MCF 10A (cell line): ENCODE measurements at places on chromosomes 4 and X. TPM values are rescaled to one million over a fixed set of nuclear protein-coding genes. Genes with fewer than 3 reads are reported as not detected.
A peak's percentile ranks its signal among the peaks of the same experiment; 100 is the strongest.

- peak overlapping the region; percentile 67 for H3K4me3 ChIP-seq
- peak; percentile 17 for DNase-seq
- peaks cover 51% of the 10 kb centered on the region for H3K4me1 ChIP-seq
- H3K27me3 ChIP-seq: no peaks in the 10 kb centered on the region
- H3K36me3 ChIP-seq: peaks cover 20% of the 10 kb centered on the region
Measured at GRCh38 chr4:112279025-112279881, 6.5 kb downstream of the TIFA start.

GRCh38 chr4:83138946-83139345, 24.4 kb upstream of the PLAC8 start:
- no peaks in the 10 kb centered on the region for H3K4me1 ChIP-seq
- H3K27me3 ChIP-seq: no peaks in the 10 kb centered on the region
- no peaks in the 10 kb centered on the region for H3K36me3 ChIP-seq
- no peak overlapping the region for H3K4me3 ChIP-seq

The ERCC6L gene
- total RNA-seq: 1.0 and 1.8 TPM in 2 replicates

GRCh38 chr4:132065940-132066495, 1083.1 kb upstream of the PCDH10 start:
- no peak overlapping the region for H3K4me3 ChIP-seq
- H3K4me1 ChIP-seq: peaks cover 12% of the 10 kb centered on the region
- peak overlapping the region; percentile 15 for H3K27ac ChIP-seq
- peak; percentile 12 for DNase-seq

DNA sequence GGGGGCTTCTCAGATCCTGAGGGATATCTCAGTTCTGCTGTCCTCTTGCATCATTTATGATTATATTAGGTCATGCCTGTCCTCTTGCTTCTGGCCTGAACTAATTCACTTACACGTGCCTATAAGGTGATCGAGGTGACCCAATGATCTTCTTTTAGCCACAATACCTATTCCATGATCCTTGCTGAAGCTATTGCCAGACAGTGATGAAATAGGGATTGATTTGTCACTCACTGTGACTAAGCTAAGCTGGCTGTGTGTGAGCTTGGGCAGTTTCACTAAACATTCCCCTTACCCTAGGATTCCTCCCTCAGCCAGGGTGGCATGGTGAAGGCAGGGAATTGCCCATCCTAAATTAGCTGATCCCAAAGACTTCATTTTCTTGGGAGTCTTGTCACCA, 19.0 kb downstream of the HADH start:
- H3K4me3 ChIP-seq: no peak overlapping the region
- peaks cover 7% of the 10 kb centered on the region for H3K36me3 ChIP-seq
- H3K4me1 ChIP-seq: peaks cover 13% of the 10 kb centered on the region
- no peaks in the 10 kb centered on the region for H3K27me3 ChIP-seq
- no peak overlapping the region for H3K27ac ChIP-seq

GRCh38 chrX:150143721-150144440, 205.6 kb upstream of the EOLA2 start:
- H3K36me3 ChIP-seq: no peaks in the 10 kb centered on the region
- no peaks in the 10 kb centered on the region for H3K27me3 ChIP-seq
- no peak overlapping the region for H3K4me3 ChIP-seq
- DNase-seq: no peak

- H3K27ac ChIP-seq: no peak overlapping the region
- no peaks in the 10 kb centered on the region for H3K36me3 ChIP-seq
- no peaks in the 10 kb centered on the region for H3K4me1 ChIP-seq
Measured at GRCh38 chr4:93700571-93700970, 128.0 kb upstream of the ATOH1 start.

The ATP1B4 gene
- not detected in 2 replicates for total RNA-seq

The VGLL1 gene
- total RNA-seq: not detected in 2 replicates

The SHISA3 gene
- not detected in 2 replicates for total RNA-seq

- H3K4me3 ChIP-seq: no peak overlapping the region
- no peaks in the 10 kb centered on the region for H3K27me3 ChIP-seq
- no peaks in the 10 kb centered on the region for H3K36me3 ChIP-seq
- H3K27ac ChIP-seq: no peak overlapping the region
Measured at GRCh38 chr4:68383115-68383514, 33.2 kb upstream of the YTHDC1 start.

DNA sequence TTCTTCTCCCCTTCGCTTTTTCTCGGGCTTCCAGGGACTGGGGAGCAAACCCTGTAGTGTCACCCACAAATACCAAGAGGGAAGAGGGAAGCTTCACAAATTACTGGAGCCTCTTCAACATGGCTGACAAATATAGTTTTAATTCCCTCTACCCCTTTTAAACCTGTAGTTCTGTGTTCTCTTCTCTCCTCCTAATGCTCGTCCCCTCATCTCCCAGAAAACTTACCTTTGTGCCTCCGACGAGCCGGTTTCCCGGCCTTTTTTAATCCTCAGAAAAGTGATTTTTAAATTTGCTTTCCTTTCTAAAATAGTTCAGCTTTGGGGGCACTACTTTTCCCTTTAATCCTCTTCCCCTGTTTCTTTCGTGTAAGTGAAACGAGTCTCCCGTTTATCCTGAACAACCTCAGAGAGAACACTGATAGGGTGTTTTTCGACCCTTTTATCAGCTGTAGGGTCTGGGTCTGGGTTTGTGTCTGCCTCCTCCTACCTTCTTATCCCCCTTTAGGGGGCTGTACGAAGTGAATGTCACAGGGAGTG, 408 bp downstream of the TET2 start:
- H3K4me3 ChIP-seq: peak overlapping the region; percentile 95
- peaks cover 7% of the 10 kb centered on the region for H3K36me3 ChIP-seq
- no peak for DNase-seq
- H3K4me1 ChIP-seq: peaks cover 20% of the 10 kb centered on the region
- H3K27me3 ChIP-seq: no peaks in the 10 kb centered on the region

DNA sequence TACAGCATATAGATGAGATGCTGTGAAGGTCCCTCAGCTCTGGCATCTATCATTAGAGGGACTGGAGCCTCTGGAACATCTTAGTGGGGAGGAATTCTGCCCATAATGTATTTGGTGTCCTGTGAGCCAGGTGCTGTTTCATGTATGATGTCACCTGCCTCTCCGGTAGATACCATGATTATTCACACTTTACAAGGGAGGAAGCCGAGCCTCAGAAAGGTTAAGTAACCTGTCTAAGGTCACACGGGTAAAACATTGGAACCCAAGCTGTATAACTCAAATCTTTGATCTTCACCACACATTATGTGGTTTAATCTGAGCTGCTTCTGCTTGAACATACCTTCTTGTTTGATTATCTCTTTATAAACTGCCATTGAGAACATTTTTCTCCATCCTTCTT, 442.8 kb downstream of the BCOR start:
- no peaks in the 10 kb centered on the region for H3K36me3 ChIP-seq
- H3K4me1 ChIP-seq: no peaks in the 10 kb centered on the region
- peaks cover 77% of the 10 kb centered on the region for H3K27me3 ChIP-seq

- no peaks in the 10 kb centered on the region for H3K4me1 ChIP-seq
- no peak overlapping the region for H3K4me3 ChIP-seq
- no peaks in the 10 kb centered on the region for H3K36me3 ChIP-seq
- no peak overlapping the region for H3K27ac ChIP-seq
Measured at GRCh38 chr4:154478128-154478527, 13.5 kb downstream of the DCHS2 start.

- H3K27ac ChIP-seq: no peak overlapping the region
- no peaks in the 10 kb centered on the region for H3K27me3 ChIP-seq
- no peak overlapping the region for H3K4me3 ChIP-seq
- no peaks in the 10 kb centered on the region for H3K36me3 ChIP-seq
- no peak for DNase-seq
- H3K4me1 ChIP-seq: peaks cover 15% of the 10 kb centered on the region
Measured at GRCh38 chr4:95643627-95644026, 94.9 kb upstream of the UNC5C start.

GRCh38 chr4:30833206-30833605, 113.0 kb downstream of the PCDH7 start:
- no peaks in the 10 kb centered on the region for H3K27me3 ChIP-seq
- H3K4me3 ChIP-seq: no peak overlapping the region
- no peaks in the 10 kb centered on the region for H3K36me3 ChIP-seq

DNA sequence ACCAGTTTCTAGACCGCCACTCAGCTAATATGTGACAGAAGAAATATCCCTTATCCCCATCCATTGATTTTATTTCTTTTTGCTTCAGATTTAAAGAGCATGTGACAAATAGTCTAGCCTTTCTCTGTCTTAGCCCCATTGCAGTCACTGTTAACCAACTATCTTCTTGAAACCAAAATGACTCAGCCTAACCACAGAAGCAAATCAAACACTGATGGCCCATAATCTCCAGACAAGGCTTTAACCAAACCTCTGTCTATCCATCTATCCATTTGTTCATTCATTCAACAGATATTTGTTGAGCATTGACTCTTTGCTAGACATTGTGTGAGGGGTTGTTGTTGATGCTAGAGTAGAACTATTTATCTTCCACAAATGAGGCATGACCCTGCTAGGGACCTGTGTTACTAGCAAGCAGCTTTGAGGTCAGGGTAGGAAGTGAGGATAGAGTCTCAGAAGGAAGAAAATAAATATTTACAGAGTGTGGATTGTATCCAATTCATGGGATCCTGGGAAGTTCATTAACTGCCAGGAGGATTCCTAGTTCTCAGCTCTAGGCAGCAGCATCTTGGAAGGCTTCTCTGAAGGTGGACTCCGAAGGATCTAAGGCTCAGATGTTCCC, 22.5 kb downstream of the HNRNPH2 start:
- no peaks in the 10 kb centered on the region for H3K36me3 ChIP-seq
- H3K27ac ChIP-seq: no peak overlapping the region

GRCh38 chrX:27680726-27681125, 90.6 kb downstream of the DCAF8L2 start:
- H3K36me3 ChIP-seq: no peaks in the 10 kb centered on the region
- H3K4me3 ChIP-seq: no peak overlapping the region
- peaks cover 4% of the 10 kb centered on the region for H3K4me1 ChIP-seq
- H3K27me3 ChIP-seq: no peaks in the 10 kb centered on the region
- no peak overlapping the region for H3K27ac ChIP-seq
- no peak for DNase-seq

GRCh38 chr4:32043248-32043633, 1323.1 kb downstream of the PCDH7 start:
- H3K27ac ChIP-seq: peak overlapping the region; percentile 25
- no peaks in the 10 kb centered on the region for H3K27me3 ChIP-seq
- no peak for DNase-seq

The PASD1 gene
- total RNA-seq: not detected in 2 replicates

The FAM149A gene
- 0.79 and 1.3 TPM in 2 replicates for total RNA-seq

The ZDHHC15 gene
- total RNA-seq: not detected in 2 replicates

DNA sequence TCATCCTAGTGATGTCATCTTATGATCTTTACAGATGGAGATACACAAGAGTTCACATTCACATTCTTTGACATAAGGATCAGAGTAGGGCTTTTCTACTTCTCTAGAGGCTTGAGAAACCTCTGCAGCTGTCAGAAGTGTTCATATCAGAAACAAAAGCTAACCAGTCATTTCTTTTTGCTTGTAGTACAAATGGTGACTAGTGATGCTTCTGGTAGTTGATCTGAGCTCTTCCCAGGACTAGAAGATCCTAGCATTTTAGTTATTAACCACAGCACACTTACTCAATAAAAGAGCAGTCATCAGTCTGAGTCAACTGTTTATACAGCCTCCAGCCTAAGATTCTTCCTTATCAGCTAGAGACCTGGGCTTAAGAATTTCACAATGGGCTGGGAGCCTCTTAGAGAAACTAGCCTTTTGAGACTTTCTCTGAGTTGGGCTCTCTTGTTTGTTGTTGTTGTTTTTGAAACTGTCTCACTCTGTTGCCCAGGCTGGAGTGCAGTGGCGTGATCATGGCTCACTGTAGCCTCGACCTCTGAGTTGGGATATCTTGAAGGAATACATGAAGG, 84.1 kb downstream of the TMEM164 start:
- peak overlapping the region; percentile 66 for H3K4me3 ChIP-seq
- DNase-seq: peak; percentile 87
- no peaks in the 10 kb centered on the region for H3K36me3 ChIP-seq
- H3K27me3 ChIP-seq: peaks cover 36% of the 10 kb centered on the region

DNA sequence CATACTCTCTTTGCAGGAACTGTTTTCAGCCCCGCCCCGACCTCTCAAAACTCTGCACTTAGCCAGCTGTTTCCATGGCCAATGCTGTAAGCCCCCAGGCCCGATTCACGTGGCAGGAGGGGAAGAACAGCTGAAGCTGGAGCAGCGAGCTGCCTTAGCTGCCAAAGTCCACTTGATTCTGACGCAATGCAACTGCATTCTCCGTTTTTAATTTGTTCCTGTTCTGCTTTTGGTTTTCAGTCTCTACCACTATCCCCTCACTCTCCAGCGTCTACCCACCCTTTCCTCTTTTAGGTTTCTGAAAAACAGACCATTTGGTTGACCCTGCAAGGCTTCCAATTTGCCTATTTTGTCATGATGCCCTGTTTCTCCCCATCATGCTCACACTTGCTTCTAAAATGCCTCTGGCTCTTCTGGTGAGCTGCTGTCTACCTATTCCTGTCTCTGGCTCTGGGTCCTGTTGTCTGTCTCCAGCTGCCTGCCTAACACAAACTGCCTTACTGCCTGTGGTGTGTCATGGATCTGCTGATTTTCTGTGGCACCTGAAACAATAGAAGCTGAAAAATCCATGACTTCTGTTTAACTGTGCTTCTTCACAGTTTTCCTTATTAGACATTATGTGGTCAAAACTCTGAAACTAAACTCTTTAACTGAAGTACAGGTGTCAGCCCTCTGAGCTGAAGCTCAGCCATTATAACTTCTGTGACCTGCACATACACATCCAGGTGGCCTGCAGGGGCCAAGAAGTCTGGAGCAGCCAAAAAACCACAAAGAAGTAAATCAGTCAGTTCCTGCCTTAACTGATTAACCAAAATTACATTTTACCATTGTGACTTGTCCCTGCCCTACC, 160.5 kb upstream of the AGTR2 start:
- H3K36me3 ChIP-seq: no peaks in the 10 kb centered on the region
- H3K4me1 ChIP-seq: peaks cover 16% of the 10 kb centered on the region
- DNase-seq: no peak
- H3K27me3 ChIP-seq: peaks cover 50% of the 10 kb centered on the region
- peak overlapping the region; percentile 1 for H3K4me3 ChIP-seq

The TMSB15A gene
- total RNA-seq: not detected in 2 replicates

GRCh38 chrX:150227321-150227860, 135.7 kb upstream of the MAMLD1 start:
- H3K4me1 ChIP-seq: peaks cover under 1% of the 10 kb centered on the region
- H3K36me3 ChIP-seq: no peaks in the 10 kb centered on the region
- no peak overlapping the region for H3K4me3 ChIP-seq
- H3K27ac ChIP-seq: no peak overlapping the region
- DNase-seq: no peak

GRCh38 chr4:40269133-40269532, 66.0 kb upstream of the CHRNA9 start:
- no peaks in the 10 kb centered on the region for H3K27me3 ChIP-seq
- no peak for DNase-seq
- no peak overlapping the region for H3K4me3 ChIP-seq
- no peak overlapping the region for H3K27ac ChIP-seq
- peaks cover 5% of the 10 kb centered on the region for H3K4me1 ChIP-seq
- H3K36me3 ChIP-seq: no peaks in the 10 kb centered on the region

The CSAG2 gene
- not detected in 2 replicates for total RNA-seq

The SH2D1A gene
- not detected in 2 replicates for total RNA-seq

The HSFX1 gene
- 0.61 TPM in 1 of 2 replicates, not detected in the other for total RNA-seq

The SPANXB1 gene
- not detected in 2 replicates for total RNA-seq

DNA sequence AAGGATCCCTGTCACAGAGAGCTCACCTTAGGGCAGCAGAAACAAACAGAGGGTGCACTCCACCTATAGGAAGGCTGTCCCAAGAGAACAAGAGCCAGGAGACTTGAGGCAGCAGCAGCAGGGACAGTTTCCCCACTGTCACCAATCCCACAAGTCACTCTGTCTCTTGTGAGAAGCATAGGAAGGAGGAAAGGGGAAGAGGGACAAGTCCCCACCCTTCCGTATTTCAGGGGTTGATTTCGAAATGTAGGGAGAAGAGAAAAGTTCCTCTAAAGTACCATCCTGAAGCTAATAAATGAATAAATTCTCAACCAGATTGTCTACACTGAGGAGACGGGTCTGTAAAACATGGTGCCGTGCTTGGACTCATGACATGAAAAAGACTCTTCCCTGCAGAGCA, 9.5 kb upstream of the TLR8 start:
- no peaks in the 10 kb centered on the region for H3K36me3 ChIP-seq
- no peak overlapping the region for H3K4me3 ChIP-seq
- peaks cover 6% of the 10 kb centered on the region for H3K4me1 ChIP-seq
- peaks cover 57% of the 10 kb centered on the region for H3K27me3 ChIP-seq
- DNase-seq: no peak
- no peak overlapping the region for H3K27ac ChIP-seq
